ENCODE measurements at places on chromosomes 6 and 20. TPM values are rescaled to one million over a fixed set of nuclear protein-coding genes. Genes with fewer than 3 reads are reported as not detected.
A peak's percentile ranks its signal among the peaks of the same experiment; 100 is the strongest.

DNA sequence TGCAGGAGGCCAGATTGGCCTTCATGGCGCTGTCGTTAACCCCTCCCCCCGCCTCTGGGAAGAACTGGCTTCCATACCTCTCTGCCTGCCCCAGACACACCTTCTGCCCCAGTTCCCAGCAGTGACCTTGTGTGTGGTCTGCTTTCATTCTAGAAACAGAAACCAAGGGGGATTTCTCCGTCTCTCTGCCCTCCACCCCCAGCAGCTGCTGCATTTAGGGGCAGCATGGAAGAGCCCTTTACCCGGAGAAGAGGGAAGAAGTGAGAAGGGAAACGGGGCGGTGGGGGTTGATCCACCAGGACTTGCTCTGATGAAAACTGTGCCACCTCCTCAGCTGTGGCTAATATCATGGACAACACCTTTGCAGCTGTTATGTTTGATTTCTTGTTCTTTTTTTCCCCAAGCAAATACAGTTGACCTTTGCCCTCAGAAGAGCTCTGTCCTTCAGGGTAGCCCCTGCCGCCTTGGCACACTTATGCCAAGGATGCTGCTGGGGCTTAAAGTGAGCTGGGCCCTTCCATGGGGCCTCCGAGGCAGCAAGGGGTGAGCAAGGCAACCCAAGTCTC, 6.1 kb downstream of the GLP1R start:
- no peak for DNase-seq

GRCh38 chr20:18165553-18165952, 27.9 kb downstream of the KAT14 start:
- no peak for DNase-seq

Gene ZC3H12D
- total RNA-seq: 0.30 TPM

- DNase-seq: no peak
These were observed 280.6 kb downstream of the SLC35F1 start for GRCh38 chr6:118187568-118188164.

GRCh38 chr6:117512987-117513573, 30.6 kb downstream of the DCBLD1 start:
- DNase-seq: no peak

Gene TTK
- 180 TPM for total RNA-seq

DNA sequence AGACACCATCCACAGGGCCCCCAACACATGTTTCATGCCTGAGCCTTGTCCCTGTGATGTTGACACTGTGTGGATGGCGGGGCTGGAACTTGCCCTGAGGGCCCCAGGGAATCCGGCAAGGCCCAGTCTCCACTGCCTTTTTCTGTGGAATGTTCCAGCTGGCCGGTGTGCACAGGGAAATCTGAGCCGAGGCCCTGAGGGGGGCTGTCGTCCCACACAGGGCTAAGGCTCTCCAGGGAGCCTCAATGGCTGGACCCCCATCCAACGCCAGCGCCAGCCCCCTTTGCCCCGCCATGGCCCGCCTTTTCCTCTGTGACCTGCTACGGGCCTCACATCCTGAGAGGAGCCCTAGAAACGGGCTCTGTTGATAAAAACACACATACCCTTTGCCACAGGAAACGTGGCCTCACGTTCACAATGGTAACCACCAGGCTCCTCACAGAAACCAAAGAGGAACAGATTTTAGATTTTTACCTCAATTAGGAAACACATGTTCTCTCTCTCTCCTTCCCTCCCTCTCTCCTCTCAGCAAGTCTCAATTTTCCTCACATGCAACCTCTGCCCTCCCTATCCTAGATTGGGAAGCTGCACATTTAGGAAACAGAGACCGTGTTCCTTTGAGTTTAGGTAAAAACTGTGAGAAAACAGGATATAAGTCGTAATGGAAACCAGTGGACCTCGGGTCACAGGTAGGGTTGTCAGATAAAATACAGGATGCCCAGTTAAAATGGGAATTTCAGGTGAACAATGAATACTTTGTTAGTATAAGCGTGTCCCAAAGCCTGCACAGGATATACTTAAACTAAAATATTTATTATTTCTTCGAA, 13.7 kb upstream of the ZNF831 start:
- DNase-seq: no peak

- peak; percentile 24 for DNase-seq
These were observed 10.3 kb upstream of the TAAR9 start for GRCh38 chr6:132527791-132528190.

Gene ANKEF1
- total RNA-seq: 6.6 TPM

GRCh38 chr20:50048420-50049166, 64.4 kb downstream of the UBE2V1 start:
- peak; percentile 64 for DNase-seq

GRCh38 chr6:169885131-169885530, 133.7 kb downstream of the ERMARD start:
- DNase-seq: no peak

DNA sequence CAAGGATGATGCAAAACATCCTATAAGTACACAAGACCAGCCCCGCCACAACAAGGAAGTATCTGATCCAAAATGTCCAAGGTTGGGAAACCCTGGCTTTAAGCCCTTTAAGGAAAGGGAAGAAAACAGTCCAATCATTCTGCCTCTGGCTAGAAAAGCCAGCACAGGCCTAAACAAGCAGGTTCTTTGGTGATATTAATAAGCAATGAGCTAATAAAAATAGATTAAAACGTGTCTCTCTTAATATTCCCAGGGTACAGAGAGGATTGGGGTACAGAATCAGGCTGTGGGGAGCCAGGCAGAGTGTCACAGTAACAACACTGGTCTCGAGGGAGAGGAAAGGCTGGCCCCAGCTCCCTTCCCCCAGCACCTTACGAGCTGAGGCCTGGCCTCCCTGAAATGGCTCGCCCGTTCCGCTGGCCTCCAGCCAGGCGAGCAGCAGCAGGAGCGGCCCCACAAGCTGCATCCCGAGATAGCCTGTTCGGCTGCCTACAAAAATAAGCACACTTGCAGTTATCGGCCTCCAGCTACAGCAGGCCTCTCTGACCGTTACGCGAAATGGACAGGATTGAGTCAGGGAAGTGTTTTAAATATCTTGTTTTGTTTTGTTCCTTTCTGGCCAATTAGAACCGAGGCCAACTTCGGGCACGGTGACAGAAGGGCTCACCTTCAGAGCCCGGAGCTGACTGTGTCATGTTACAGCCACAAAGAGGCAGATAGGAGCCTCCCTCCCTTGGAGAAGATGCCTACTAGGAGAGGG, 4.0 kb upstream of the ZMYND8 start:
- DNase-seq: peak; percentile 94

DNA sequence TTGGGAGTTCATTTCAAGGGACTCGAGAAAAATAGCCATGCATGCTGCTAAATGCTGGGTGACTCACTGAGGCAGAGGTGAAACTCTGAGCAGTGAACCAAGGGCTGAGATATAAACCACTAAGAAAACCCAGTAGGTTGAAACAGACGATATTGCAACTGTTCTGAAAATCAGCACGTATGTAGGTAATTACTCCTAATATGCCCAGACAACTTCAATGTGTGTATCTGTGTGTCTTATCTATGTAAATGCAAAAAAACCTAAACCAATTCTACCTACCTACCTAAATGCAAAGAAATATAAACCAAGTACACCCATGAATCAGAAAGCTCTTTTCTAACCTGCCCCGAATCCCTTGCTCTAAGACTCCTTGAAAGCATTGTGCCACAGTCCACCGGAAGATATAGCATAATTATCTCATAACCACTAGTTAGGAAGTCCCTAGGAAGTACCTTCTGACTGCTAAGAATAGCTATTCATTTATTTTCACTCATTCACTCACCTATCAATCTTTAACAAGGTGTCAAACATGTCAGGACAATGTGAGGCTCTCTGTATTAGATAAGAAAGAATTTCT, 458.7 kb upstream of the RUNX2 start:
- DNase-seq: no peak

GRCh38 chr6:164106345-164106769, 691.8 kb downstream of the QKI start:
- peak; percentile 66 for DNase-seq

- DNase-seq: peak; percentile 58
These were observed 19.4 kb downstream of the ERGIC3 start for GRCh38 chr20:35561268-35561667.

Gene FRK
- total RNA-seq: 0.57 TPM

GRCh38 chr6:4802312-4802935, 26.2 kb downstream of the CDYL start:
- DNase-seq: no peak

GRCh38 chr6:102038964-102039363, 645.5 kb downstream of the GRIK2 start:
- no peak for DNase-seq

DNA sequence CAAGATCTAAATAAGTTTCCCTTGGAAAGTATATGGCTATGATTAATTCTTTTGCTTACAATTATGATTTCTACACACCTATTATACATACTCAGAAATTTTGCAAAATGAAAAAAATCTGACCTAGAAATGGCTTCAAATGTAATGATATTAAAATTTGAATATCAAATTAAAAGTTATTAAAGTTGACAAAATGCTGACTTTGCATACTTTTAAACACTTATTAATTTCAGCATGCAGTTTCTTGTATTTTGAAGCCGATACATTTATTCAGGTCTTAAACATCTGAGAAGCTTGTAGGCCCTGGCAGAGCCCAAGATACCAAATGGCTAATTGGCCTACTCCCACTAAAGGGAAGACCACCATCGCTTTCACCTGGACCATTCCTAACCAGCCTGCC, 59.8 kb downstream of the SMLR1 start:
- DNase-seq: no peak

DNA sequence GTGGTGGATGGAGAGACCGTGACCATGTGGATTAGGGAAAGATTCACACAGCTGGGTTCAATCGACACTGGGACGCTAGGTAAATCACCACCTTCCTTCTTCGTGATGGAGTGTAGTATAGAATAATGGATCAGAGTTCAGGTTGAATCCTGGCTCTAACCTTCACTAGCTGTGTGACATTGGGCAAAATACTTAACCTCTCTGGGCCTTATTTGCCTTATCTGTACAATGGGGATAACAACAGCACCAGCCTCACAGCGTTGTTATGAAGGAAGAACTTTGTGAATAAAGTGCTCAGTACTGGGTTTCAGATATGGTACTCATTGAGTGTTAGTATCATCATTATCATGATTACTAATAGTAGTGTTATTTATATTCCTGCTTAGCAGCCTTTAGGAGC, 126.1 kb upstream of the AKAP12 start:
- no peak for DNase-seq

DNA sequence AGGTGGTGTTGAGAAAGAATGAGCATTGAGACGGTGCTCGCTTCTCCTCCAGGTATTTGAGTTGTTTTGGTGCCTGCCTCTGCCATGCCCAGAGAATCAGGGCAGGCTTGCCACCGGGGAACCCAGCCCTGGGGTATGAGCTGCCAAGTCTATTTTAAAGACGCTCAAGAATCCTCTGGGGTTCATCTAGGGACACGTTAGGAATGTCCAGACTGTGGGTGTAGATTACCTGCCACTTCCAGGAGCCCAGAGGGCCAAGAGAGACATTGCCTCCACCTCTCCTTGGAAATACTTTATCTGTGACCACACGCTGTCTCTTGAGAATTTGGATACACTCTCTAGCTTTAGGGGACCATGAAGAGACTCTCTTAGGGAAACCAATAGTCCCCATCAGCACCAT, 28.3 kb downstream of the SAYSD1 start:
- no peak for DNase-seq
